ENCODE measurements at places on chromosomes 1 and 21.

DNA sequence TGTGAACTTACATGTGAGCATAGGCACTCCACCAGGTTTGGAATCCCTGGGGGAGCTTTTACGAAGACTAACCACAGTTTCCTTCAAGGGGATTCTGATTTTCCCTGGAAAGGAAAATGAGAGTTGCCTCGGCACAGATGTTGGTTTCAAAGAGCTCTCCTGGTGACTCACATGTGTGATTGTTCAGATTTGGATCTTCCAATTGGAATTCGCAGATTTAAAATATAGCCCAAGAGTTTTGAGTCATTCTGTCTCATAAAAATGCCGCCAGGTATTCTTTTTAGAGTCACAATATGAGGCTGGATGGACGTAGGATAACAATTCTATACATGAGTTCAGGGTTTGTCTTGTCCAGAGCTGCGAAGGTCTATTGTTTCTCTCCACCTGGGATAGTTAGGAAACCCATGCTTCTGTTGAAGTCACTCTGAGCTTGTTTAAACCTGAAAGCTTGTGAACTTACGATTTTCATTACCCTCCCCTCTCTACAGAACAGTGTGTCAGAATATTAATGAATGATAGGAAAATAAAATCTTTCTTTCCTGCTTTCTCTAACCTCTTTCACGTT lies 64.9 kb downstream of the TGFB2 start:
- DNase-seq = no peak

GRCh38 chr1:17907999-17908398 lies 152.9 kb downstream of the ACTL8 start:
- no peak for DNase-seq

- DNase-seq = no peak
These were observed 92.7 kb downstream of the LEPR start for GRCh38 chr1:65512967-65513780.

- no peak for DNase-seq
These were observed 31.2 kb downstream of the IRF2BP2 start for GRCh38 chr1:234578735-234579134.

GRCh38 chr1:202159534-202160371 lies 649 bp downstream of the PTPN7 start:
- no peak for DNase-seq

DNA sequence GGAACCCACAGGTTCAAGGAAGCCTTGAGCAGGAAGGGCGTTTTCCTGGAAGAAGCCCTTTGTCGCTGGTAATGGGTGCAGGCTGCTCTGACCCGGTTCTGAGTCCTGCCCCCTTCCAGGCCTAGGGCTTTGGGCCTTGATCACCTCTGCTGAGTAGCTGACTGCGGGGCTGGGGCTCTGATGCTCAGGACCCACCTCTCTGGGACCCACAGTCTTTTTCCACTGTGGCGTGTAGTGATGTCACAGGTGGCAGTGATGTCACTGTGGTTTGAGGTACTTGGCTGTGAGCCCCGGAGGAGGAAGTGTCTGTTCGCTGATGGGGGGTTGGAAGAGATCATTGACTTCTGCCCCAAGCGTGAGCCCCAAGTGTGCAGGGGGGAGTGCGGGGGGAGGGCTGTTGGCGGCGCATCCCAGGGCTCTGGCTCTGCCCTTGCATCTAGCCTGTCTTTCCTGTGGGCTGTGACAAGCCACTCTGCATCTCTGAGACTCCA lies 6.9 kb downstream of the TNFRSF1B start:
- no peak for DNase-seq

DNA sequence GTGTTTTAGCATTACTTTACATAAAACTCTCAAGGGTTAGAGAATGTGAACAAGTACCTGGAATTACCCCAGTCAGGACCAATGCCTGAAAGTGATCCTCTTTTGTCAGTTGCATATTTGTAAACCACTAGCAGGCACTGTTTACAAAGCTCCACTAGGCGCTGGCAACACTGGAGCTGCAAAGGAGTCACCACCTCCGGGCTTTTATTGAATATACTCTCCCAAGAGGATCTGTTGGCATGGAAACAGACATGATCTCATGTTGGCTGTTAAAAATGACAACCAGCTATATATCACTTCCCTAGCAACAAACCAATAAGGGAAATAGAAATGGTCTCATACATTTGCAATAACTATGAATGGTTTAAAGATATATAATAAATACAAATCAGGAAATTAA lies 116.0 kb downstream of the TTLL7 start:
- DNase-seq = peak; percentile 80

DNA sequence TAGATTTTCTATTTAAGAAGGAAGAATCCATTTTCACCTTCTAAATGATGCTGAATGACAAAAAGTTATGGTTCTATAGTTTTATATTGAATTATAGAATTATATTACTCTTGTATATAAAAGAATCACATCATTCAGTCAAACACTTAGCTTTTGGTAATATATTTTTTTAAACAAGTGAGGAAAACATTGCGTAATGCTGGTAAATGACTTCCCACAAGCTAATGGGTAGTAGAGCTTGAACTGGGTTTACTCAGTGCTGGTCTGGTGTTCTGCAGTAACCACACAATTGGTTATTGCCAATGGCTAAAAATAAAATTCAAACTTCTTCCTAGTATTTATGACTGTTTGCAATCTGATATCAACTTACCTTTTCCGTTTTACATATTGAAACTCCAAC lies 10.6 kb upstream of the GIPC2 start:
- DNase-seq = no peak

DNA sequence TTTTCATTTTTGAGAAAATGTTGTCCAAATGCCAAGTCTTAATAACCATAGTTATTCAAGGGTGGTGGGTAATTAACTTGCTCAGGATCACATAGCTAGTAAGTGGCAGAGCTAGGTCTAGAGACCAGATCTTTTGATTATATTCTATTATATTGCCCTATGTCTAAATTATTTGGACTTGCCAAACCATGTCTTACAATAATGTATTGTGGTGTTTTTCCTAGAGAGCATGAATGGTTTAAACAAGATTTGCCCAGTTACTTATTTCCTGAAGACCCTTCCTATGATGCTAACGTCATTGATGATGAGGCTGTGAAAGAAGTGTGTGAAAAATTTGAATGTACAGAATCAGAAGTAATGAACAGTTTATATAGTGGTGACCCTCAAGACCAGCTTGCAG lies 58.6 kb downstream of the PRKAA2 start:
- no peak for DNase-seq

GRCh38 chr1:243513726-243514491 lies 258.1 kb downstream of the SDCCAG8 start:
- no peak for DNase-seq

DNA sequence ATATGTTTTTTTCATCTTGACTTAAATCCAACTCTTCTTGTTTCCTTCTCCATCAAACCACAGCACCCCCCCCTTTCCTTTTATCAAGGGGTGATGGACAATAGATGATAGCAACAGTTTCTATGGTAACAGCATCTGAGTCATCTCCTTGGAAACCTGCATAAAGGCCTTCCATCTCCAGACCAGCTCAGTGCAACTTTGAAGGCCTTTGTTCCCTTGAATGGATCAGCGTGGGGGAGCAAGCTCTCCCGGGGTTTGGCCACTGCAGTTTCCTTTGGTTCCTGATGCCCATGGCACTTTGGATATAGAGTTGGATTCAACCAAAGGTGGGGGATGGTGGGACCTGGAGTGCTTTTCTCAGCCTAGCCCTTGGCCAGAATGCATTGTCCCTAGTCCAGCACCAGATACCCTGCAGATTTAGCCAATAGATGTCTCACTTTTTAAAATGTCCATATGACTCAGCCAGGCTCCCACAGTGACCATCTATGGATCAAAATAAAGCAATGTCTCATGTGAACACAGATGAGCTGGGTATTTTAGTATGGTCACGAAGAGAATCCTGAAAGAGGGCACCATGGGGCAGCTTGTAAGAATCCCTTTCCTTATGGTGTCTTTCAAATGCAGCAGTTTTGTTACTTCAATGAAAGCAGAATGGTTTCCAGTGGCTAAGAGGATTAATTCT lies 127.7 kb downstream of the SPATA46 start:
- no peak for DNase-seq
